ENCODE measurements at places on chromosomes 5 and 9. TPM values are rescaled to one million over a fixed set of nuclear protein-coding genes. Genes with fewer than 3 reads are reported as not detected.

DNA sequence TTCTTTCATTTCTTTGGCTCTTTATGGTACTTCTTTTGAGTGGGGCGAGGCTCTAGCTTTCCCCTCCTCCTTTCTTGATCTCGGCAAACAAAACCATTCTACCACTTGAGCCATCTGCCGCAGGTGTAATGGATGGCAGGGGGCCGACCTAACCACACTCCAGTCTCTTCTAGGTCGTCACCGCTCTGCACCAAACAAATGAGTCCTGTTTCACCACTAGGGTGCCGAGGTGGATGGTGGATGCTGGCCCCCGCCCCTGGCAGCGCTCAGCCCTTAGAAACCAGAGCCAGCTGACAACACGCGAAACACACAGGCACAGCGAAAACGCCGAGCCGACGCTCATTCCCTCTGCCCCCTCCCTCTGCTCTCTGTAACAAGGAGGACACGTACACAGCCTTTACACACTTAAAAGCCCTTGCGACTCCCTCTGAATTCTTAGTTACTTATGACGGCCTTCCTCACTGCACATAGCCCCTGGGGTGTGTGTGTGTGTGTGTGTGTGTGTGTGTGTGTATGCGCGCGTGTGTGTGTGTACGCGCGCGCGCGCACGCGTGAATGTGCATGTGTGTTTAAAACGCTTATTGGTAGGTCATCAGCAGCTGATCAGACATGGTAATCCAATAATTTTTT, 199.4 kb downstream of the MEF2C start:
- no peak for DNase-seq

DNA sequence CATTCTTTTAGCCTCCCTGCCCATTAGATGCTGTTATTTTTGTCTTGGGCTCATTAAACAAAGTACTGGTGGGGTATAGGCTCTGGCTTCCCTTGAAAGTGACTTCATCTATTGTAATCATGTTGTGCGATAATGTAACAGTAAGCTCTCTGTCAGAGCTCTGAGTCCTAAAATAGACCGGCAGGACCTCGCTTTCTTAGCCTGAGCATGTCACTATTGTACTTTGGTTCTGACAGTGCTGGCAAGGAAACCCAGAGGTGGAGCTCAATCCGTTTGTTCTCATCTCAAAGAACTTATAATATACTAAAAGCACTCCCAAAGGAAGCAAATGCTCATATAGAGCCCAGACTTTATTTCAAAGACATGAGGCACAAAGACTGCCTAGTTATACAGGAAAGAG, 339.1 kb upstream of the CCNH start:
- DNase-seq: no peak

GRCh38 chr9:109624896-109625295, 126.8 kb upstream of the PTPN3 start:
- DNase-seq: no peak

GRCh38 chr5:93899026-93899600, 157.7 kb upstream of the POU5F2 start:
- no peak for DNase-seq

DNA sequence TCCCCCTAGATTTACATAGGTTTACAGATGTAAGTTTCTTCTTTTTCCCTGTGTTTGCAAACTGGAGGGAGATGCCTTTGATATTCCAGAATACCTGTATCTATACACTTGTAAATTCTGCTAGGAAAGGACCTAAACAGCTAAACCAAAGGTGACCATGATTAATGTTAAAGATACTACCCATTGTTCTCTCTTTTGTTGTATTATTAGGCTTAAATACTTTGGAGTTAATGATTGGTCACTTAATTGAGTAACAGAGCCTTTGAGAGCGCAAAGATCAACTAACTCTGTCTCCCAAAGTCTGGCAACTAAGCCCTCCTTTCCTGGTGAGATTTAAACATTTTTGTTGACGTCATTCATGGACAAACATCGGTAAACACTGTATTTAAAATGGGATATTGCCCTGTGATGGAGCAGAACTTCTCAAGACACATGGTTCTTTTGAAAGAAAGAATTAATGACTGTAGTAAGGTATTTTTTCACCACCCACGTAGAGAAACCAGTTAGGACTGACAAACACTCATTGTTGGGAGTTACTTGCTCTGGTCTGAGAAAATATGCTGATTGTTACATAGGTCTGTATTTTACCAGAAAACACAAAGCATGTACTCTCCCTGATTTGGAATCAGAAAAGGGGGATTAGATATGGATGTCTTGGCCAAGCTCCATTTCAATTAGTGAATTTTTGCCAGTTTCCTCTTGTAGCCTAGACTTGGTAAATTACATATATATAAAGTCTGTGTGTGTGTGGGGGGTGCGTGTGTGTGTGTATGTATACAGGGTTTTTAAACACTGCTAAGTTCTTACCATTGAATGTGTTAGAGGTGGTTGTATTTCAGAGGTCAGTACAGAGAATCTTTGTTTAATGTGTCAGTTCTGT, 4.6 kb downstream of the VCAN start:
- DNase-seq: no peak

DNA sequence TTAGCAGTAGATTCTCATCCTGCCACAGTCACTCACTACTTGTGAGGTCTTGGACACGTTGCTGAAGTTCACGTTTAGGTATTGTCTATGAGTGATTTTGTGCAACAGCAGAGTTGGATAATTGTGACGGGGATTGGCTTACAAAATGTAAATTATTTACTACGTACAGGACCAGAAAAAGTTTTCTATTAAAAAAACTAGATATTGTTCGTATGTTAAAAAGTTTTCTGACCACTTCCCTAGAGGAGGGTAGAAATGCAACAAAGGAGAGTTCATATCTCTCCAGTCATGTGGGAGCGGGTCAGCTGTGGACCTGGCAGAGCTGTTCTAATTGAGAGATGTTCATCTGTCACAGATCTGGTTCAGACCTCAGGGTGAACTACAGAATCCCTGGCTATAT, 976.1 kb upstream of the NUDT12 start:
- no peak for DNase-seq

DNA sequence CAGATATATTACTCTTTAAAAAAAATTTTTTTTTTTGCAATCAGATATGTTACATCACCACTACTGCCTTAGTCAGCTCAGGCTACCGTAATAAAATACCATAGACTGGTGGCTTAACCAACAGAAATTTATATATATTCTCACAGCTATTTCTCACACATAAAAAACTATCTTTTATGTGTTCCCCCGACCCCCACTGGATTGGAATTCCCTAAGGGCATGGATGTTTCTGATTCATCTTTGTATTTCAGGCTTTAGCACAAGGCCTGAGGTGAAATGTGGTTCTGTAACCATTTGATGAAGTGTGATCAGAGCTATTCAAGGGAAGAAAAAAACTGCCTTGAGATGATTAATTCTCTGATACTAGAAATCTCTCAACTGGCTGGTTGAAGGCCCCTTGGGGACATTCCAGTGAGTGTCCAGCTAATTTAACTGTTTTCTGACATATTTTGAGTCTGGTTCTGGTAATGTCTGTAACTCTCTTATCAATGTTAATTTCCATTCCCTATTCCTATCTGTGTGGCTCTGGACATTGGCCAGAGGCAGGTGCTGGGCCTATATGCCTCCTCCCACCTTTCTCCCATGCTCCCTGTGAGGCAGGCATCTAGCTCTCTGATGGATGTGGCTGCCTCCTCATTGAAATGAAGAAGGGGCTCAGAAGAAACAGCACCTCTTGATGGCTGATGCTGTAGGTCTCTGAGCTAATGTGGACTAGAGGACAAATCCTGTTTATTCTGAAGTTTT, 2.5 kb downstream of the CD14 start:
- no peak for DNase-seq

- DNase-seq: no peak
These were observed 209.4 kb upstream of the RFX3 start for GRCh38 chr9:3735251-3735650.

DNA sequence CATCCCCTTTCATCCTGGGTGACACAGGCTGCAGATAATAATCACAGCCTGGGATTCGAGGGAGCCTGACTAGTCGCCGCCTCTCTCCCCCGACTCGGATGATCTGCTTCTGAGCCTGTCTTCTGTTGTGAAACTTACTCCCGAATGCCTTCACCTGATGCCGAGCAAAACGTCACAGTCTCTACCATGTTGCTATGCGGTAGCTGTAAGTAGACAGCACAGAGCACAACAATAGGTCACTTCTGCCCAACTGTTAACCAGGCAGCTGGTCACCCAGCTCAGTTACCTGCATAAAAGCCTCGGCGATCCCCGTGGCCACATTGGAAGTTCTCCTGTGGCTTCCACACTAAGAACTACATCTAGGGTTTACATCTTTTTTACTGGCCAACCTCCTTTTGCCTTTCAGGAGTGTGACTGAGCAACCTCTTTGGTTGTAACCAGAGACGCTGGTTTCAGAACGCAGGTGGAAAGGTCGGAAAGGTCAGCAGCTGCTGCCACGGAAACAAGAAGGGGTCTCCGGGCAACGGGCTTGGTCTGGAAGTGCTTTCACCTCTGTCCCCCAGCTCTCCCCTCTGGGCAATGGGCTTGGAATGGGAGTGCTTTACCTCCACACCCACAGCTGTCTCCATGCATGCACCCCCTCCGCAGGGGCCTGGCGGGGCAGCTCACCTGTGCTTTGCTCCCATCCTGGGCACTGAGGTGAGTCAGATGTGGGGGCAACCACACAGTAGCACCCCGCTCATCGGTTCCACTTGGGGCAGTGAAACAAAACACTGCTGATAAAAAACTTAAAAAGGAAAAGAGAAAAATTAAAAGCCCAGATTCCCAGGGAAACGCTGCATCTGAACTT, 7.6 kb upstream of the PPP1R26 start:
- DNase-seq: no peak

DNA sequence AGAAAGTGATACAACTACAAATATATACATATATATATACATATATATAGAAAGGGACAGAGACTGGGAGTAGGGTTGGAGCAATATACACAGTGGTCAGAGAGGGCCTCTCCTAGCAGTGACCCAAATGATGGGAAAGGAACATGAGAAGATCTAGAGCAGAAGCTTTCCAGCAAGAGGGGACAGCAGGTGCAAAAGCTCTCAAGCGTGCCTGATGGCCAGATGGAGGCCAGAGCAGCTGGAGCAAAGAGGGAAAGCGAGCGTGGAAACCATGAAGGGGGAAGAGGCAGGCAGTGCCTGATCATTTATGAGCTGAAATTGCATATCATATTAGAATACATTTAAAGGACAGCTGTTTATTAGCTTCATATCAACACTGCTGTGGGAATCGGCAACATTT, 7.6 kb upstream of the GRPEL2 start:
- DNase-seq: no peak

DNA sequence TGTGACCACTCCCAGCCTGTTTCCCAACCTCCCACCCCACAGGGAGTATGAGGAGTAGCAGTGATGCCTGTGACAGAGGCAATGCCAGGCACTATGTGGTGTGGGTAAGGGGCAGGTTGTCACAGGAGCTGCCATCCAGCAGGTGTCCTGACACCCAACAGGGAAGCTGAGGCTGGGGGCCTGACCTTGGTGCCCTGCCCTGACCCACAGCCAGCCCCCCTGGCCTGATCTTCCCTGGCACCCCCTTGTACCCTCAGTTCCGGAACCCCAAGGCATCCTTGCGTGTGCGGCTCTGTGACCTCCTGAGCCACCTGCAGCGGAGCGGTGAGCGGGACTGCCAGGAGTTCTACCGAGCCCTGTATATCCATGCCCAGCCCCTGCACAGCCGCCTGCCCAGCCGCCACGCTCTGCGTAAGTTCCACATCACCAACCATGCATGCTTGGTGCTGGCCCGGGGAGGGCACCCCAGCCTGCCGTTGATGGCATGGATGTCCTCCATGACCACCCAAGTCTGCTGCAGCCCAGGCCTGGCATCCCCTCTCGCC, 14.4 kb downstream of the CARD19 start:
- peak; percentile 51 for DNase-seq

DNA sequence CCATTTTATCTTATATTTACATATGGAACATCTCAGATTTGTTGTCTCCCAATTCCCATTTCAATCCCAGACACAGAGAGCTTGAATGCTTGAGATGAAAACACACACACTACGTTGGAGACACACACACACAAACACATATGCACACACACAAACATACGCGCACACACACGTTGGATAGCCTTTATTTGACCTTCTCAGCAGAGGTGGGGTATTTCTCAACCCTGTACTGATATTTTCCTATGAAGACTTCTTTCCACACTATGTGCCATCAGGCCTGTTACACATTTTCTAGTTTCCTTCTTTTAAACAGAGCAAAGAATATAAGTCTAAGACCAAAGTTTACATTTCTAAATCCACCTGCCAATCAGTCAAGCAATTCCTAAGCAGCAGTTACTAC, 291.0 kb downstream of the TAF11L14 start:
- DNase-seq: no peak

- DNase-seq: no peak
These were observed 328.8 kb upstream of the BRINP1 start for GRCh38 chr9:119697996-119698395.

DNA sequence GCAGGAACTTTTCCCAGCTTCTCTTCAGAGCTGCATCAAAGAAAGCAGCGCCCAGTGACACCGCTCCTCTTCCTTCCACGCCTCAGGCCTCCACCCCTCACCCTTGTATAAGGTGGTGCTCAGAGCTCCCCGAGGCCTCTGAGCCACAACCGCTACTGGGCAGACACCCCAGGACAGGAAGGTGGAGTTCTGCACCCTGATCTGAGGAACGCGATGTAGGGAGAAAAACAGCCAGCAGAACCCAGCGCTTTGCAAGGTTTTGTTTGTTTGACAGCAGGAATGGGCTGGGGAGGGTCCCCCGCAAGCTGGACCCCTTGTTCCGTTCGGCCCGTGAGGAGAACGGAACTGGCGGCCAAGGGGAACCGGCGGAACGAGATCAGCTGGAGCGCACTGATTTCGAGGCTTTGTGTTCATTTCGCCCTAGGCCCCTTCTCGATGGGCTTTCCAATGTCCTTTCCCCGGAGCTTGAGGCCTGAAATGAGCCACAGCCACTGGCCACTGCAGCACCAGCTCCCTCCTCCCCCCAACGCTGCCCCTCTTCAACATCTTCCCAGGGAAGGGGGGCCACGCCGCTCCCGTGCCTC, 4.1 kb downstream of the EDF1 start:
- no peak for DNase-seq

GRCh38 chr5:173451031-173451430, 122.8 kb upstream of the STC2 start:
- no peak for DNase-seq

DNA sequence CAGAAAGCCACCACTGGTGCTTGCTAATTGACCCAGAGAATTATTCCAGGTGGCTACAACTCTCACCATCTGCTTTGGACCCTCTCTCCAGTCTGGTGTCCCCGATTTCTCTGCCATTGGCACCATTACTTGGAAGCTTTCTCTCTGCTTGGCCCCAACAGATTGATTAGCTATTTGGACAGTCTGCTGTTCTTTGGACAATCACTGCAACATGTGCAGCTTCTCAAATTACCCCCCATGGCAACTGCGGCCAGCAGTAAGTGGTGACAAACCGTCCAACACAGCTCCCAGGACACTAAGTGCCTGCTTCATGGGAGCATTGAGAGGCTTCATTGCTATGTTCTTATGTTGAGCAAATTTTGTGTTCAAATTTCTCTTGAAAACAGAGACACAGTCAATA, 309.8 kb downstream of the TAF11L14 start:
- no peak for DNase-seq

The DBH gene
- not detected for total RNA-seq

The NSUN2 gene
- 43.3 TPM for total RNA-seq

The SPINK4 gene
- not detected for total RNA-seq

The DRD1 gene
- 0.62 TPM for total RNA-seq

The PCA3 gene
- total RNA-seq: not detected

The NRARP gene
- 6.5 TPM for total RNA-seq

The ROPN1L gene
- 11.5 TPM for total RNA-seq

The TRPM3 gene
- 0.15 TPM for total RNA-seq
